Activated CD4-positive, alpha-beta T cell treated with anti-CD3 and anti-CD28 coated beads for 36 hours (primary cell): ENCODE measurements at places on chromosomes 16 and 17. TPM values are rescaled to one million over a fixed set of nuclear protein-coding genes. Genes with fewer than 3 reads are reported as not detected.

GRCh38 chr16:71919035-71919434 is 23.7 kb downstream of the IST1 start:
- DNase-seq = no peak

DNA sequence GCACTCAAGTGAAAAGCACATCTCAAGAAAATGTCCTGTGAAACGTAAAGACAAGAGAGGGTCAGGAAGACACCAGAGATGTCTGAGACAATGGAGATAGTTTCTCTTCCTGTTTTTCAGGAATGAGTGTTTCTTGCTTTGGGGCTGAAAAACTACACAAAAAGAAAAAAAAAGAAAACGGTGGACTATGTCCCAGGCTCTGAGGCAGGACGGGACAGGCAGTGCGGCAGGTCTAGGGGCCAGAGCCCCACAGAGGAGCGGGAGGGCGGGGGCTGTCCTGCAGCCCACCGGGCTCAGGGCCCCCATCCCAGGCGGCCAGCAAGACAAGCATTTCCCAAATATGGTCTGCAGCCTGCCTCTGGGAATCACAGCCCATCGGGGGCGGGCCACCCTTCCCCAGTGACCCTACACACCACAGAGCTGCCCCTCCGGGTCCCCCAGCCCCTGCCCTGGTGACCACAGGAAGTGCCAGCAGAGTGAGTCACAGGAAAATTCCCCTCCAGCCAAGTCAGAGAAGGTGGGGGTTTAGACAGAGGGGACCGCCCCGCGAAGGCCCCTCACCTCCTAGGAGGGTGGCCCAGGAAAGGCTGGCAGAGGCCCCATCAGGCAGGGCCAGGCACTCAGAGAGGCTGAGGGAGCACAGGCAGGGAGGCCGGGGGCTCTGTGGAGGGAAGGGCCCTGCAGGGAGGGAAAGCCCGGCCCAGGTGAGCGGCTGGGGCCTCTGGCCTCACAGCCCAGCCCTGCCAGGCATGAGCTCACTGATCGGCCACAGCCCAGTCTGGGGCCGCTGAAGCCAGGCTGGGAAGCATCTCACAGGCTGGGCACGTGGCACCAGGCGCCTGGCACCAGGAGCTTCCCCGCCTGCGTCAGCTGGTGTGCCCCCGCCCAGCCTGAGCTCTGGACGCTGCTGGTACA is 6.3 kb downstream of the BCAR1 start:
- DNase-seq = no peak

DNA sequence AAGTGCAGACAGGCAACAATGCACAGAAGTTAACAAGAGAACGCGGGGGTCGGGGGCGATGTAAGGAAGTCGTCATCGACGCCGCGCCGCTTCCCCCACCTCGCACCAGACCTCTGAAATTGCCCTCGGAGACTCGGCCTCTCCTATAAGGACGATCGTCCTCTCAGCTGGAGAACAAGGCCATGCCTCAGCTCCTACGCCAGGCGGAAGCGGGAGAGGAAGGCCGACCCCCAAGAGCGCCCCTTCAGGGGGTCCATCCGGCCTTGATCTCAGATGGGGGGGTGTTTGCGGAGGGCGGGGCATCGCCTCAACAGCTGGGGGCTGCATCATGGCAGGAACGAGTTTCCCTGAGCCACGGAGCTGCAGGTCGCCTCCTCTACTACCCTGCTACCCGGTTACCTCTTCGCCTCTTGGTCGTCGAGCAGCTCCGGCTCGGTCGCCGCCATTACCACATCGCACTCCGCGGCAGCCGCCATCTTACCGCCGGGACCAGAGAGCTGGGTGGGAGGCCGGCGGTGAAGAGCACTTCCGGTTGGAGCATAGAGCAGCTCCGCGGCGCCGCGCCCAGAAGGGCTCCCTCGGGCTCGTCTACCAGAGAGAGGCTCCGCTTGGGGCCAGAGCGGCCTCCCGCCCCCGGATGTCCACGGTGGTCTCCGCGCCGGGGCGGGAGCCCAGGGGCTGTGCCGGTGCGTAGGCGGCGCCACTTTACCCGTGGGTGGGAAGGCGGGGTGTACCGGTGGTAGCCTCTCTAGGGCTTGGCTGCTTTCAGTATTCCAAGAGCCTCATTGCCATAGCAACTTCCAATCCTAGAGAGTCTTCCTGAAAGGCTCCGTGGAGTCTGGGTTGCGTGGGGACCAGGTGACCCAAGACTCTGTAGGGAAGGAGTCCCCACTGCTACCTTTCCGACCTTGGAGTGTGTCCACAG is at the start of gene DNAJC7:
TSS of gene DNAJC7 (minus strand) at position 499 of the 925 bp plus-strand sequence. CDS start at position 476, 23 bp downstream.
- DNase-seq = peak; percentile 95

DNA sequence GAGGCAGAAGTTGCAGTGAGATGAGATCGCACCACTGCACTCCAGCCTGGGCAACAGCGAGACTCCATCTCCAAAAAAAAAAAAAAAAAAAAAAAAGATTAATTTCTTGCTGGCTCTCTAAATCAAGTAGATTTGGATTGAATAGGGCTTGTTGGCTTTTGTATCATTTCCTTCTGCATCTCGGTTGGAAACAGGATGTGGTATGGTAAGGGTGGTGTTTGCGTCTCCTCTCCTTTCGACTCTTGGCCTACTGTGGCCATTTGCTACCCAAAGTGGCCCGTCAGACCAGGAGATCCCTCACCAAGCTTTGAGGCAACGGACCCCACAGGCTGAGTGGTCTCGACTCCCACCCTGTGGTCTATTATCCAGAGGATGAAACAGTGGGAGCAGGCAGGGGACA is 168.0 kb upstream of the IRX3 start:
- no peak for DNase-seq

Gene NUBP1
- total RNA-seq = 25.9 TPM

DNA sequence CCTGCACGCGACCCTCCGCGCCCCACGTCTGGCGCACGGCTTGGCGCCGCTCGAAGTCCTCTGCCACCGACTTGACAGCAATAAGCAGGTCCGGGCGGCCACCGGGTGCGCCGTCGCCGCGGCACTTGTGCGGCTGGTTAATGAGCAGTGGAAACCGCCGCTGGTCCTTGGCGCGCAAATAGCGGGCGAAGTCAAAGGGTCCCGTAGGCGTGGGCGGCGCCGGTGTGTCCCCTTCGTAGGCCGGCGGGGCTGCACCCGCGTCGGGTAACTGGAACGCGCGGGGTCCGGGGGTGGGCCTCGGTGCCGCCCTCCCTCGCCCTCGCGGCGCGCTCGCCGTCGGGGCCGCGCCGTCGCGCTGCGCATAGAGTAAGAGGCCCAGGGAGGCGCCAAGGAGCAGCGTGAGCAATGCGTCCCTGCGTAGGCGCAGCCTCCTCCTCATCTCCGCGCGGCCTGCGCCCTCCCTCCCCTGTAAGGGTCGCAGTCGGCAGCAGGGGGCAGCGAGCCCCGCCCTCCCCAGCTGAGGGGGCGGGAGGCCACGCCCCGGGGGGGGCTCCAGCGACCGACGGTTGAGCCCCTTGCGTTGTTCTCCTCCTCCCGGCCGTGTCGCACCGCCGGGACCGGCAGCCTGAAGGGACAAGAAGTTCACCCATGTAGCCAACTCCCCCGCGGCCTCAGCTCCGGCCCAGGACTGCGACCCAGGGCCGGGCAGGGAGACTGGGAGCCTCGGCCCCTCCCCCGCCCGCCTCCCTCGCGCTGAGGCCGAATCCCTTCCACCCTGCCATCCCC is 558 bp downstream of the B3GNT9 start:
- DNase-seq = peak; percentile 76

DNA sequence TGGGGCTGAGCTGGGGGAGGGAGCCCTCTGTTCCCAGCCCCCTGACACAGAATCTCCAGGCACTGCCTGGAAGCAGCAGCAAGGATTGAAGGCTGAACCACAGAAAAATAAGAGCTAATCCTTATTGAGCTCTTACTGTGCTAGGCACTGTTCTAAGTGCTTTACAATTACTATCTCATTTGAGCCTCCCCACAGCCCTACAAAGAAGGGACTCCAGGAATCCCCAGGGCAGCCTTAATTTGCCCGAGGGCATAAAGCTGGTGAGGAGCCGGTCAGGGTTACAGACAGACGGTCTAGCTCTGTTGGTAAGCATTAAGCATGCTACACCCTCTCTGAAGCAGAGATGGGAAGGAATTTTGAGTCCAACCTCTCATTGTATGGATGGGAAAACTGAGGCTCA is 7.0 kb downstream of the SAMD14 start:
- DNase-seq = no peak

DNA sequence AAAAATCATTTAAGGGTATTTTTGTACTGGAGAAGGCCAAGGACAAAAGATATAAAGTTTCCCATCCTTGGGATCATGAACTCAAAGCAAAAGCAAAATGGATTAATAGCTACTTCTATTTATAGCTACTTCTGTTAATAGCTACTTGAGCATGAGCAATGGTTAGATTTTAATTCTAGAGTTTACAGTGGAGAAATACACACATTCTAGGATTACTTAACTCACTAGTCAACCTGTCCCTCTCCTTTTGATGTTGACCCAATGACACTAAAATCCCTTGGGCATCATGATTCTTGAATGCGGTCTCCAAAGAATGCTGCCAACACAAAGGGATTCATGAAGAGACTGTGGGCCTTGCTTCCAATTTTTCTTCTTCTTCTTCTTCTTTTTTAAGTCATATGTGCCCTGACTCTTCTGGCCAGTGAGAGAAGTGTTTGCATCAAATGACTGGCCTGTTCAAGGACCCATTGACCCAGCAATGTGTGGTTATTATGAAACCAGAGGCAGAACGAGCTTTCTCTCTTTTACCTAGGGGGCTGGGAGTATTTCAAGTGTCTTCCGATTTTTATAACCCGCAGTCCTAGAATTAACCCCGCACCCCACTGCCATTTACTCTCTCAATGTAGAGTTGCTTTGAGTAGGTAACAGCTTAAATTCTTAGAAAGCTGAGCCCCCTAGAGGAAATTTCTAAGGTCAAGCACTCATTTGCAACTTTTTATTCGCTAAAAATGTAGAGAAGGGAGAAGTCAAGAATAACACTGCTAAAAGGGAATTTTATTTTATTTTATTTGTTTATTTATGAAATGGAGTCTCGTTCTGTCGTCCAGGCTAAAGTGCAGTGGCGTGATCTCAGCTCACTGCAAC is 34.6 kb downstream of the OTOA start:
- DNase-seq = no peak

DNA sequence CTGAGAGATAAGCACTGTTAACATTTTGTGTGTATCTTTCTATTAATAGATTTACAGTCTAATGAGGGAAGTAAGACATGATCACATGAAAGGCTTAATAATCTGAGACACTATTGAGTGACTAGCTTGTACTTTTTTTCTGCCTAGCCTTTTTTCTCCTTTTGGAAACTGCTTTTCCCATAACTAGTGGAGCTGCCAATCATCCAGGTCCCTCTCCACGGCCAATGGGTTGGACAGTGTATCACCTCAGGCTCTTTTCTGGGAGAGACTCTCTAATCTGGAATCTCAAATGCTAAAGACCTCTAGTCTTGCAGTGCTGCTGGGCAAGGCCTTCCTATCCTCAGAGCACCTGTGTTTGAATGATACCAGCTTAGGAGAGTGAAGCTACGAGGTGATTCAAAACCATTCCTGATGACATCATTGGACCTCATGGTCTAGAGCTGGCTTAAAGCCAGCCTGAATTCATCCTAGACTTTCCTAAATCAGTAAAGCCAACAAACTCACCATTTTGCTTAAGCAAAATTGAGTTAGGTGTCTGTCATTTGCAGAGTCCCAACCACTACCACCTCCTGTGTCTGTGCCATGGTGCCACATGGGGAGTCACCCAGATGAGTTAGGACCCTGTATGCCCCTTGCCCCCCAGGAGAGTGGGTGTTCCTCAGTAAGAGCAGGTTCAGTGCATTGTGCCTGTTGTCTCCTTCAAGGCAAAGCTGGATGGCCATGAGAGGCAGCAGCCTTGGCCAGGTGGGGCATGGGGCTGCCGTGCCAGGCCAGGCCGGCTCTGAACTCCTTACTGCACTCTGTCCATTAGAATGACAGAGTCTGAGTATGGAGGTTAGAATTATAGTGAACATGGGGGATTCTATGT is 62.9 kb downstream of the SPECC1 start:
- no peak for DNase-seq

DNA sequence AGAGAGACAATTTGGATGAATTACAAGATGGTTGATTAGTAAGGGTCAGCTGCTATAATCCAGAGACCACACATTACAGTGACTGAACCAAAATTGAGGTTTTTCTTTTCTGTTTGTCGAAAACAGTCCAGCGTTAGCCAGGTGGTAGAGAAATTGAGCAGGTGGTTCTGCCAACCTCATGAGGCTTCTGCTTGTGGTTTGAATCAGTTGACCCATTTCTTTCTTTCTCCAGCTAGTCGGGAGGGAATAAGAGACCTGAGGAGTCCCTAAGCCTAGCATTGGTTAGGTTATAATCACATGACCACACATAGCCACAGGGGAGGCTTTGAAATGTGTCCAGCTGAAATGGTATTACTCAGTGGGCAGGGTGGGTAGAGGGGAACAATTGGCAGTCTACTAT is 504.6 kb downstream of the HS3ST4 start:
- DNase-seq = no peak

- peak; percentile 34 for DNase-seq
Measured at GRCh38 chr16:27452569-27453493, 50.9 kb downstream of the IL21R start.

DNA sequence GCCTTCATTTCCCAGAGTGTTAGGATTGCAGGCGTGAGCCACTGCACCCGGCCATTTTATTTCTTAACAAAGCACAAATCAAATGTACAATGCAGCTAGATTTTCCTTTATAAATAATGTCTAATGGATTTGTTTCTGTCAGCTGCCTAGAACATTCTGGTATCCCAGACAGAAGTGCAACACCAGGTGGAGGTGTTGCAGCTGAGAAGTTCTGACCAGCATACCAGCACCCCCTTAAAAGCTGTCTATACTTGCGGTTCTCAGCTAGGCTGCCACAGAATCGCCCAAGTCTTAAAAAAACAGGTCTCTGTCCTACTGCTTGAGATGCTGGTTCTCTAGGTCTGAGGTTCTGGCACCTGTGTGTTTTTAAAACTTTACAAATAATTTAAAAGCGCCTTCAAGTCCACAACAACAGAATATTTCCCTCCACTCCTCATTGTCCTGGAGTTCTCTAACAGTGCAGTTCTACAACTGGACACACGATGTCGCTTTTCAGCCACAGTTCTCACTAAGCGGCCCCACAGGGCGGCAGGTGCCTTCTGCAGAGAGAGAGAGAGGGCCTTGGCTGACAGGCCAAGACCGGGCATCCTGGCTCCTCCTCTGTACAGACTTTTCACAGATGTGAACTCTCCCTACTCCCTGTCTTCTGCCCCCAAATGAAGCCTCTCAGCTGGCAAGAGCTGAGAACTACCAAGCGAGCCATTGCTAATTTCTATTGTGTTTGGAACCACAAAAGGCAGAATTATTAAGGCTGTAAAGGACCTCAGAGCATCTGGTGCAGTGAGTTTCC is 32.6 kb upstream of the MEOX1 start:
- peak; percentile 86 for DNase-seq

DNA sequence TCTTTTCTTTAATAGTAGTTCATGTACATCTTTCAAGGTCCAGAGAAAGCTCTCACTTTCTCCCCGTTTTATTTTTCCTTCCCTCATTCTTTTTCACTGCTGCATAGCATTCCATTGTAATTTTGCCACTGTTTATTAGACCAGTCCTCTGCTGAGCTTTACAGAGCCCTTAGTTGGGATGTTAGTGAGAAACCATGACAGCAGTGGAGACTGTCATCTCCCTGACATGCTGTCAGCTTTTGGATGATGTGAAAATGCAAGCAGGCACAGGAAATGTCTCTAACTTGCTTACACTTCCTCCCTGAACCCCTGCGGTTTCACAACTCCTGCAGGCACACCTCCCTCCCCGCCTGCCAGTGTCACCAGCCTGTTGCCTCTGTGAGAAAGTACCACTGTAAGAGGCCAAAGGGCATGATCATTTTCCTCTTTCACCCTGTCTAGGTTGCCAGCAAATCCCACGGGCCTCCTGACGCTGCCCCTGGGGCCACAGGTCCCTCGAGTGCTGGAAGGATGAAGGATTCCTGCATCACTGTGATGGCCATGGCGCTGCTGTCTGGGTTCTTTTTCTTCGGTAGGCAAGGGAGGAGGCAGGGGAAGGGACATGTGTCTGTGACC is at the start of gene ITGAL:
TSS of gene ITGAL (plus strand) at position 415 of the 615 bp plus-strand sequence. CDS start at position 511, 96 bp downstream.
- DNase-seq = peak; percentile 93

Gene HID1
- 1.6 TPM for total RNA-seq

Gene LDHD
- 0.21 TPM for total RNA-seq

Gene IKZF3
- total RNA-seq = 50.4 TPM
